ENCODE measurements at places on chromosomes 7 and 10.

DNA sequence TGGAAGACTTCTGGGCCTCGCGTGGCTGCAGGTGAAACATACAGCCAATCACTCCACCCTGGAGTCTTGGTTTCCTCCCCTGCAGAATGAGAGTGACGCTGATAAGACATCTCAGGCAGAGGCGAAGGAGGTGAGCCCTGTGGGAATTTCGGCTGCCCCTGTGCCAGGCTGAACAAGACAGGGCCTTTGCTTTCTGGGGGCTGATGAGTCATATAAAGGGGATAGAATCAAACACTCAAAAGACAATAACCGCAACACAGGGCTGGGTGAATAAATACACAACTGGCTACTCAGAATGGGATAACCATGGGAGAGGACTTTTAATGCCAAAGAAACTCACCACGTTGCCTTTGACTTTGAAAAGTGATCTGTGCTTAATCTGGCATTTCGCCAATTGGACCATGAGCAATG is 143.8 kb downstream of the KCNMA1 start:
- no peak for DNase-seq

DNA sequence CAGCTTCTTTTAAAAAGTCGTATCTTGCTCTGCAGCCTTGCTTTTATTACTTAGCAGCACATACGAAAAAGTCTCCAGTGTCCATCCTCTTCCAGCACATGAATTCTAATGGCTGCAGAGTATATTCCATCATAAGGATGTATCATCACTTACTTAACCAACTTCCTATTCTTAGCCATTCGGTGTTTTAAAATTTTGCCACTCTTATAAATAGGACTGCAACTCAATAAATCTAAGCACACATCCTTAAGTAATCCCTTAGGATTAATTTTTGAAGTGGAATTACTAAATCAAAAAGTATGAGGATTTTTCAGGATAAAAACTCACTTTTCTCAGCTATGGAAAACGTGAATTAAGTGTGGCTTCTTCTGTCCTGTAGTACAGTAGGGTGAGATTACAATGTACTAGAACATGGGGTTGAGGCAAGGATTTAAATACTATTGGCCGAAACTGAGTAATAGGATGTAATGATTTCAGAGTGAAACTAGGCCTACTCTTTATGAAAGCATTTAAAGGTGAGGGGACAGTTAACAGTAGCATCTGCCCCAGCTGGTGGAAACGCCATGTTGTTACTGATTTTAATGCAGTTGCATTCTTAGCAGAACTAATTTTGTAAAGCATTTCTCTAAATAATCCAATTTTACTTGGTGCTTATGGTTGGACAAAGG is 1035.5 kb downstream of the LRMDA start:
- DNase-seq = no peak

- DNase-seq = no peak
Observed at GRCh38 chr10:18665815-18666558, 6.8 kb downstream of the ARL5B start.

GRCh38 chr7:29972315-29972669 is 17.3 kb downstream of the SCRN1 start:
- DNase-seq = no peak

DNA sequence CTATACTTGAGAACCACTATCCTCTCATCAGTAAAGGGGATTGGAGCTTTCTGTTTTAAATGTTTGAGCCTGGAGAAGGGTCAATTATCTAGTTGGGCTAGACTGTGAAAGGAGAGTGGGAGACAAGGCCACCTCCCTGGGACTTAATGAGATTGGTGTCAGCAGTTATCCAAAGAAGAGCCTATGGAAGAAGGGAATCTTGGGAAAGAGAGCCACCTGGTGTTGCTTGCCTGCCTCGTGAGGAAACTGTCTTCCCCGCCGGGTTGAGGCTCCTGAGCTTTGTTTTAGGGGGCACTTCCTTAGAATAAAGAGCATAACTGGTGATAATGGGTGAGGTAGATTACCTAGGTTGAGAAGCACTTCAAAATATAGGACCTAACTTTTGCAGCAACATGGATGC is 32.0 kb upstream of the ABCB4 start:
- DNase-seq = no peak

DNA sequence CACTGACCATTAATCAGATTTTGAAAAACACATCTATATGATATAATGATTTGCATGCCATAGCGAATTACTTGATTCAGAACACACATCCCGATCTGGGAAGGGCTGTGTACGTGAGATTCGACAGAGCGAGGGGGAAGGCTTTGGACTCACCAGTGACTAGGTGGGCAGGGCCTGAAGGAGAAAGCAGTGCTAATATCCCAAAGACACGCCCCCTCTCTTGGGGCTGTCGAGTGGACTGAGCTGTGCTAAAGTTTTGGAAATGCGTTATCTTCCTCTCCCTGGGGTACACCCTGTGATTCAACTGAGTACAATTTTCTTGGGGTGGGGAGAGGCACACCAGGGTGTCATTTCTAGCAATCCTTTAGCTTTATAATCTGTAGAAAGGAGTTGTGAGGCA is 1.8 kb downstream of the LRRC17 start:
- DNase-seq = no peak

DNA sequence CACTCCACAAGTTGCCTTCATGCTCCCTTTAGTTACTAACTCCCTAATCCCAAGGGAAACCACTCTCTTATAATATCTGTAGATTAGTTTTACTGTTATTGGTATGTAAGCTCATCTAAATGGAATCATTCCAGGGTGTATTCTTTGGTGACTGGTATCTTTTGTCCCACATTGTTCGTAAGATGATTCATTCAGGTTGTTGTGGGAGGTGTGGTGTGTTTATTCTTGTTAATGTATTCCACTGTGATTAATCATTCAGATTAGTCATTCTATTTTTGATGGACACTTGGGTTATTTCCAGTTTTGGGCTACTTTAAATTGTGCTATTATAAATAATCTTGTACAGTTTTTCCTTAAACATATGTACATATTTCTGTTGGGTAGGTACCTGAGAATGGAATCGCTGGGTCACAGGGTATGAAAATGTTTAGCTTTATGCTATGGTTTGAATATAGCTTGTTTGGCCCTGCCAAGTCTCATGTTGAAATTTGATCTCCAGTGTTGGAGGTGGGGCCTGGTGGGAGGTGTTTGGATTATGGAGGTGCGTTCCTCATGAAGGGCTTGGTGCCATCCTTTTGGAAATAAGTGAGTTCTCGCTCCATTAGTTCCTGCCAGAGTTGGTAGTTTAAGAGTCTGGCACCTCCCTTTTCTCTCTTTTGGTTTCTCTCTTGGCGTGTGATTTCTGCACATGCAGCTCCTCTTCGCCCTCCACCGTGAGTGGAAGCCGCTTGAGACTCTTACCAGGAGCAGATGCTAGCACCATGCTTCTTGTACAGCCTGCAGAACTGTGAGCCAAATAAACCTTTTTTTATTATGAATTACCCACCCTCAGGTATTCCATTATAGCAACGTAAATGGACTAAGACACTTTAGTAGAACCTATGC is 13.8 kb downstream of the BTRC start:
- DNase-seq = peak; percentile 82

DNA sequence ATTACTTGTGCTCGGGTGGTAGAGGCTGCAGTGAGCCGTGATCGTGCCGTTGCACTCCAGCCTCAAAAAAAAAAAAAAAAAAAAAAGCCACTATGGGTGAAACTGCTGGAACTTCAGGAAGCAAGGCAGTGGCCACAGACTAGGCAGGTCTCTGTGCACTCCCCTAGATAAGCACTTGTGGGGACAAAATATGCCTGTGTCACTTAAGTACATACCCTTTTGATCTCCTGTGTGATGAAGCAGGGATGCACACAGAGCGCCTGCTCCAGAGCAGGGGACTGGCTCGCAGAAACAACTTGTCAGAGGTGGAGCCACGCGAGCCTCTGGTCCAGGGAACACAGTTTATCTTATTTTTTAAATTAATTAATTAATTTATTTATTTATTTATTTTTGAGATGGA is 42.9 kb upstream of the PSAP start:
- DNase-seq = no peak

DNA sequence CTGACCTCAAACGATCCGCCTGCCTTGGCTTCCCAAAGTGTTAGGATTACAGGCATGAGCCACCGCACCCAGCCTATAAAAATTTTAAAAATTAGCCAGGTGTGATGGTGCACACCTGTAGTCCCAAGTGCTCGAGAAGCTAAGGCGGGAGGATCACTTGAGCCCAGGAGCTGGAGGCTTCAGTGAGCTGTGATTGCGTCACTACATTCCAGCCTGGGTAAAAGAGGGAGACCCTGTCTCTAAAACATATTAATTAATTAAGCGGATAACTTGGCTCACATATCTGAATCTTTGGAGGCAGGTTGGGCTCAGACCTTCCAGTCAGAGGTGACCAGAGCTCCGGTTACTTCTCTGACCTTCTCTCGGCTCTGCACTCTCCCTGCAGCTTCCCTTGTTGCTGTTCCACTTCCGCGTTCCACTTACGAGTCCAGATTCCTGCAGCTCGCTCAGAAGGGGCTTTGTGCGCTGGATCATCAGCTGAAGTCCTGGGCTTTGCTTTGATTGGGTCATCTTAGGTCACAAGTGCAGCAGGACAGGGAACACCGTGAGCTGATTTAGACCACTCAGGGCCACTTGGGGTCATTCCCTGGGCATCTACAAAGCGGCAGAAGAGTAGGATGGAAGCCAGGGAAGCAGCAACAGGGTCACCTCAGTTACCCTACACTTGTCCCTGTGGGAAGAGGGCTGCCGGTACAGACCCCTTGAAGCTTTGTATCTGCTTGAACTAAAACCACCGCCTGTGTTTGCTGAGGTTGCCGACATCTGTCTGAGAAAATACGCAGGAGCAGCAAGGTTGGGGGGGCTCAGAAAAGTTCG is 2.0 kb upstream of the ARPC1B start:
- no peak for DNase-seq

DNA sequence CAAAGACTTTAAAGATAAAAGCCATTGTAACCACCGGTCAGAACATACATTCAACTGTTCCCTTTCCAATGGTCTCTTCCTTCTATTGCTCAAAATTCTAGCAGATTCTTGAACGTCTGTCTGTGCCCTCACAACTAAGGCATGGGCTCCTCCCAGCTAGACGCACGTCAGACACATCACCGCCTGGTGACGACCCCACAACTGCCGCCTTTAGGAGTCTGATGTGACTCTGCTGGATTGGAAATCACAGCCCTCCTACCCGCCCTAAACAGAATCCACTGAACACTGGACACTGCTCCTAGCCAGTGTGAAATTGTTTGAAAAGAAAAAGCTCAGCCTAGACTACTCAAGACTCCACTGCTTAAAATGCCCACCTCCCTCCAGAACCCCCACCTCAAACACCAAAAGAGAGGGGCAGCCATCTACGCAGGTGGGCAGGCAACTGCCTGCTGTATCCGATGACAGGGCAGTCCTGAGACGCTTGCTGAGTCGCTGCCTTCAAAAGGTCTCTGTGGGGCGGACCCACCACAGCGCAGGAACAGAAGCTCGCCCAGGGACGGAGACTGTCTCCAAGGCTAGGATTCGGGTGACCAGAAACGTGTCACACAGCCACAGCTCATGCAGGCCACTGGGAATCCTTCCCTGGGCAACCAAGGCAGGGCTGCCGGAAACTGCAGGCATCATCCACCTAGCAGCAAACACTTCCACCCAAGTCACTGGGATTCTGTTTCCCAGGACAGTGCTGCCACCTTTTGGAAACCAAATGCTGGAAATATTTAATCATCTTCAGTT is 34.7 kb downstream of the GSDME start:
- no peak for DNase-seq

- DNase-seq = no peak
Observed at GRCh38 chr10:22854935-22855421, 72.9 kb upstream of the ARMC3 start.

- no peak for DNase-seq
Observed at GRCh38 chr7:87128861-87129267, 23.4 kb upstream of the DMTF1 start.

GRCh38 chr7:131517218-131517923 is 39.1 kb downstream of the PODXL start:
- no peak for DNase-seq

DNA sequence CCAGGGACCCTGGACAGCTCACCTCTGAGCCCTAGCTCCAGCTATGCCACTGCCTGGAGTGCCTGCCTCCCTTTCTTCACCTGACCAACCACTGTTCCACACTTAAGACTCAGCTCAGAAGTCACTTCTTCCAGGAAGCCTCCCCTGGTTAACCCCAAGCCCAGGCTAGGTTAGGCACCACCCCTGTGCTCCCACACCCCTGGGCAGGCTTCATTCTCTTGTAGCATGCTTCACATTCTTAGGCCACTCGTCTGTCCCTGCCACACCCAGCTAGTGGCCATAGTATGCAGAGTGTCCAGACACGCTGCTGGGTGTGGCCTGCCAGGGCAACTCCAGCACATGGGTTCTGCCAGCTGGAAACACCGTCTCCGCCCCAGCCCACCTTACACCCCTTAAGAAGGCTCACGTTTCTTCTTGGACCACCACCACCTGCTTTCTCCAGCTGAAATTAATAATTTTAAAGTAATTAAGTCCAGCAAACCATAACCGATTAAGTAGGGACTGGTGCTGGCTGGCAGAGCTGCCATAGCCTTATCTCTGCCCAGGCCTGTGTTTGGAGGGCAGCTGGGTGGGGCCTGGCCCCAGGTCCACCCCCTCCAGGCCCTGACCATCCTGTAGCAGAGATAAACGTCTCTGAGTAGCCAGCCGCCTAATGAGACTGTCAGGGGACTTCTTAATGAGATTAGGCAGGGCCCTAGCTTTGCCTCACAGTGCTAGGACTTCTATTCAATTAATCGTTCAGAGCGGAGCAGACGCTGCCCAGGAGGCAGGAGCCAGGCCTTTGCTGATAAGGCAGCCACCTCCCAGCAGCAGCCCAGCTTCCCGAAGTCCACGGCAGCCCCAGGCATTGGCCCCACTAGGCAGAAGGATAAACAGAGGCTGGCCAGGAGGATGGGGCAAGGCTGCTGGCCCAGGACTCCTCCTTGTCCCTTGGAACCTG is 20.5 kb downstream of the GRID1 start:
- DNase-seq = no peak

DNA sequence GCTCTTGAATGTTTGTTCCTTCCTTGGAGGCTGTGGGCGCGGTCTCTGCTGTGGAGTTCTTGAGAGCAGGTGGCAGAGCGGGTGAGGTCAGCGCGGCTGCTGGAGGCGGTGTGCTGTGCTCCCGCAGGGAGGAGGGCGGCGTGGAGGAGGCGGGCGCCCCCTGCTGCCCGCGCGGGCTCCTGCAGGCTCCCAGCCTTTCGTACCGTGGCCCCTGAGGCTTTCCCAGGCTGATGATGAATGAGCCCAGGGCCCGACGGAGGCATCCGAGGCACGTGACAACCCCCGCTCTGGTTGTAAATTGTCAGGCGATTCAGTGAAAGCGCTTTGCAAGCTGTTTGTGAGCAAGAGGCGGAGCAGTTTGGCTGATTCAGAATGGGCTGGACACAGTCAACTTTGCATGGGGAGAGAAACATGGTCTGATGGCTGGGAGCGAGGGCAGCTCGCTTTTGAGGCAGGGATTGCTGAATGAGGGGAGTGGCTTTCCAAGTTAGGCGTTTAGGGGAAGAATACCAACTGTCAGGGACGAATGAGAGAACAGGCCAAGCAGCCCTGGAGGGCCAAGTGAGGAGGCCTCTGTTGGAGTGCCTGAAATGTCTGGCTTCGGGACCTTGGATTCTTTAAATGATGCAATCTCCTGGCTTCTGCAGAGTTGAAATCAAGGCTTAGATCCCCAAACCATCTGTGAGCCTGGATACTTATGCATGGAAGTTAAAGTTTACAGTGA is 46.6 kb downstream of the CDHR3 start:
- DNase-seq = peak; percentile 39
